ENCODE measurements at places on chromosomes 11 and 22.

DNA sequence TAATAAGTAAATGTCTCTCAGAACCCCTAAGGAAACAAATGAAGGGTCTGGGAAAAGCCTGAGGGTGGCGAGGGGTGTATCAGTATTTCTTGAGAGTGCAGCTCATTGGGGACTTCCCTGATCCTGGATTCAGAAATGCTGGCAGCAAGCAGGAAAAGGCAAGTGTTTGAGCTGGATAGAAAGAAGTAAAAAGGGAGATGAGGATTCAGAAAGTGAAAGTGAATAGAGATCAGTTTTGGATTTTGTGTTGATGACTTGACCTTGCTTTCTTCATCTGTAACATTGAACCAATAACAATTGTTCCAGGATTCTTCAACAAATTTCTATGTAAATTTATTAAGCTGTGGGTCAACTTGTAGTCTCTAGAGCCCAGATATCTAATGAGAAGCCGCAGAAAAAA, 66.9 kb upstream of the CTSC start:
- DNase-seq = no peak

- DNase-seq = no peak
Observed at GRCh38 chr11:103257360-103257759, 148.1 kb downstream of the DYNC2H1 start.

DNA sequence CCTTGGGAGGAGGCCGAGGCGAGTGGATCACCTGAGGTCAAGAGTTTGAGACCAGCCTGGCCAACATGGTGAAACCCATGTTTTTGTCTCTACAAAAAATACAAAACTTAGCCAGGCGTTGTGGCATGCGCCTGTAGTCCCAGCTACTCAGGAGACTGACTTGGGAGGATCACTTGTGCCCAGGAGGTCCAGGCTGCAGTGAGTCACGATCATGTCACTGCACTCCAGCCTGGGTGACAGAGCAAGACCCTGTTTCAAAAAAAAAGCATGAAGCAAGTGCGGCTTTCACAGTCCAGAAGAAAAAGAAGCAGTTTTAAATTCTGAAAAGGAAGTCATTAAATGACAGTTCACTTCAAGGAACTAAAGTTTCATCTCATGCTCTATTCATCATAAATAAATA, 7.1 kb upstream of the LTO1 start:
- DNase-seq = no peak

GRCh38 chr22:29032584-29032983, 29.0 kb downstream of the C22orf31 start:
- no peak for DNase-seq

DNA sequence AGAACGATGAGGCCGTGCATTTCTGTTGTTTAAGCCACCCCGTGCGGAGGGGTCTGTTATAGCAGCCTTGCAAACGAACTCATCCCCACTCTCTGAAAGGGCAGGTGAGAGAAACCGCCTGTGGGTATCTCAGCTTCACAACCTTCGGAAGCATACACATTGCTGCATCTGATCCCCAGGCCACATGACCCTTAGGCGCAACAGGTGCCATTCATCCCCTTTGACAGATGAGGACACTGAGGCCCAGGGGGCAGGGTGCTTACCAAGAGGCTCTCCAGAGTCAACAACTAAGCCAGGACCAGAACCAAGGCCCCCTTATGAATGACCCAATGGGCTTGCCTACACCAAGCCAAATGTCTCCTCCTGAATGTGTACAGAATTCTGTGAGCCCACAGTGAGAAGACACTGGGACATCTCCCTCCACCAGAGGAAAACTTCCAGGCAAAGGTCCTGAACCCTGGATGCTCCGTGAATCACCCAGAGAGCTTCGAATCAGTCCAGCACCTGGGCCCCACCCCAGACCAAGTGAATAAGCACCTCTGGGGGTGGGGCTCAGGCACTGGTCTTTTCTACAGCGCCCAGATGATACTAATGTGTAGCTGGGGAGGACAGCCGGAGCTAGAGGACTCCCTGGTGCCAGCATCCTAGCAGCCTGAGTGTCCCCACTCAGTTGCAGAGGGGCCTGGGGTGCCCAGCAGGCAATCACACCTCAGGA, 83.2 kb downstream of the BUD13 start:
- no peak for DNase-seq

DNA sequence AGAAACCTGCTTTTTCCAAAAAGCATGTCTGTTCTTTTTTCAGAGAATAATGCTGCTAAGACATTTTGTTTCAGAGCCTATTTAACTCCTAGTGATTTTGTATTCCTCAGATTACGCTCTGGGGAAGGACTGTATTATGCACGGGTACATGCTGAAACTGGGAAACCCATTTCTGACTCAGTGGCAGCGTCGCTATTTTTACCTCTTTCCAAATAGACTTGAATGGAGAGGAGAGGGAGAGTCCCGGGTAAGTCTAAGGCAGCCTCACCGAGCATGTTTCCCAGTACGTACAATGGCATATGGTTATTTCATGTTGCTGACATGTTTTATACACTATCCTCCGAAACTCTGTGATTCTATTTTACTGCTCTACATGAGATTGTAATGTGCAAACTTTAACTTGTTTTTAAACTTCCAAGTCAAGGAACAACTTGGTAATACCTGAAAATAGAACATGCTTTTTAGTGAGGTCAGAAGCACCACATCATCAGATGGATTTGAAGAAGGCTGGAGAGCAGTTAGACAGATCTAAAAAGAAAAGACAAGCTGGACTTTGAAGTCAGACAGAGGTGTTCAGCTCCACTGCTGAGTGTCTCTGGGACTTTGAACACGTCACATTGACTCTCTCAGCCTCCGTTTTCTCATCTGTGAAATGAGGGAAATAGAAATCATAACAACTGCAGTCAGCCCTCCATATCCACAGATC, 23.7 kb upstream of the MYO18B start:
- DNase-seq = no peak

DNA sequence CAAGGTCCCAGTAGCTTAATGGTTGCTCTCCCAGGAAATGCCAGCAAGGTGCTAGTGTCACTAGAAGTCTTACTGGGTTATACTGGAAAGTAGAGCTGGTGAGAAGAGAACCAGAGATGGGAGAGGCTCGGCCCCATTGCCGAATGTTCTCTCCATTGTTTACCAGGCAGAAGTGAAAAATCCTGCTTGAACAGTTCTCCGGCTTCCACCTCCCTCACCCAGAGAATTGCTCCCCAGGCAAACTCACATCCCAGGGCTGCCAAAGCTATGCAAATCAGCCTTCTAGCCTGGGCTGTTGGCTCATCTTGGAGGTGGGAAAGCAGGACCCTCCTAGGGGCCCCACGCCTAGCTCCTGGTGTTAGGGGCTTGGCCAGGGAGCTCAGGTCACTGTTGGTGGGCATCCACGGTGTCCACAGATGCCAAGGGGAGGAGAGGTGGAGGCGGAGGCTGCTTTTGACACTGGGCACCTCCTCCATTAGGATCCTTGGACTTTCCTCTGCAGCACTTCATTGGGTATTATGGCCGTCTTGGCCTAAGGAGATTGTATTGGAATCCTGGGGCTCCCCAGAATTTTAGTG, 20.1 kb downstream of the POU2F3 start:
- no peak for DNase-seq

DNA sequence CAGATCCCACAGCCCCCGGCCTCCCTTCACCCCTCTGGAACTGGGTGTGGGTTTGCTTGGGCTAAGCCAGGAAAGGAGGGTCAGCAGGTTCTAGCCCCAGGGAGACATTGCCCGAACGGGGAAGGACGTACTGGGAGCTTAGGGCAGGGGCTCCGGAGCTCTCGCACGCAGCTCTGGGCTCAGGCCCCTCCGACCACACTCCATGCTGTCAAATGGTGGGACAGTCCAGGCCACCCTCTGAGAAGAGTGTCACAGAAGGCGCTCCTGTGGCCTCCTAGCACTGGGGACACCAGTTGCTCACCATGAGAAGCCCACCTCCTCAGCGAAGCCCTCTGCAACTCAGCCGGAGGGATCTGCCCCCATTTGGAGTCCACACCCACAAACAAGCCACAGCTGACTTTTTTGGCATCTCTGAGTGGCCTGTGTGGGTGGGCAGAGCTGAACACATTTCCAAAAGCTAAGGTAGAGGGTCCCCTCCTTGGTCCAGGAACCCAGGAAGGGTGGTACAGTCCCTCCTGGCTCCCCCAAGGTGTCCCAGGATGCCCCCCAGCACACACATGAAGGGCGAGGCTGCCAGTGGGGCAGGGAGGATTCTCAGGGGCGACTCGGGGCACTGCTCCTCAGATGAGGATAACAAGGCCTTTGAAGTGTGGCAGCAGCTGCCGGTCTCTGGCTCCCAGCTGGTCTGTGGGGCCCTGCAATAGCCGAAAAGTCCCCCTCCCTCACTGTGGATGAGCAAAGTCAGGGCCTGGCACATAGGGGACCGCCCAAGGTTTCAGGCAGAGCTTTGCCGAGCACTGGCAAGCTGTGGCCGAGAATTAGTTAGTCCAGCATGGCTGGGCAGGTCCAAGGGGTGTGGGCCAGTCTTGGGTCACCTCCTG, 13.0 kb upstream of the TEF start:
- DNase-seq = no peak

- no peak for DNase-seq
Observed at GRCh38 chr11:31529701-31530100, 20.1 kb downstream of the ELP4 start.

- DNase-seq = no peak
Observed at GRCh38 chr11:128735935-128736605, 42.2 kb downstream of the FLI1 start.

DNA sequence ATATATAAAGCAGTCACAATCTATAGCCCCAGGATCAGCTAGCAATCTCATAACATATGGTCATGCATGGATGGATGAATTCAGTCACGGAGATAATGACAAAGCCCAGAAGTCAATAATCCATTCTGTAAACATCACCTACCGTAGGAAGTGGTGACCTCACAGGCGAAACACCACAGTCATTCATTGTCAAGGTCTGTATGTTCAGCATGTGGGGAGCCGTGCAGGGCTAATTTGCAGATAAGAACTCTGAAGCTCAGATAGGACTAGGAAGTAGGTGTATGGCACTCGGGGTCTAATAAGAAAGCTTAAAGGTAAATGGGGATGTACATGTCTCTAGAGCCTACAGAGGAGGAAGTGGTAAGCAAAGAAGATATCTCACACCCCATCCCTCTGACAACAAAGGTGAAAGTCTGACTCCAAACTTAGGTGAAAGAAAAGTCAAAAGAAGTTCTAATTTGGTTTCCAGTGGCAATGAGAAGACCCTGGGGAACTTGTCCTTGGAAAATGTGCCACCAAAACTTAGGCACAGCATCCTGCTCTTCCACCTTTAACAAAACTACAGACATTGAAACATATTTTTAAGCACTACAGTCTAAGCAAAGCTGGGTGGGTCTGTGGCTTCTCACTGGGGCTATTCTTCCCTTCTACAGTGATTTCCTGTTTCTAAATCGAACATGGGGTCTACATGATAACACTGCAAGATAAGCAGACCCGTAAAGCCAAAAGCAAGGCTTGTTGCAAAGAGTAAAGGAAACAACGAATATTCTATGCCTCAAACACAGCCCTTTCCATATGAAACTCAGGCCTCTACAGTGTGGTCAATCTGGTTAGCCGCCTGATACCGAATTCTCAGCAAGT, 5.2 kb downstream of the CRTAM start:
- DNase-seq = peak; percentile 36

DNA sequence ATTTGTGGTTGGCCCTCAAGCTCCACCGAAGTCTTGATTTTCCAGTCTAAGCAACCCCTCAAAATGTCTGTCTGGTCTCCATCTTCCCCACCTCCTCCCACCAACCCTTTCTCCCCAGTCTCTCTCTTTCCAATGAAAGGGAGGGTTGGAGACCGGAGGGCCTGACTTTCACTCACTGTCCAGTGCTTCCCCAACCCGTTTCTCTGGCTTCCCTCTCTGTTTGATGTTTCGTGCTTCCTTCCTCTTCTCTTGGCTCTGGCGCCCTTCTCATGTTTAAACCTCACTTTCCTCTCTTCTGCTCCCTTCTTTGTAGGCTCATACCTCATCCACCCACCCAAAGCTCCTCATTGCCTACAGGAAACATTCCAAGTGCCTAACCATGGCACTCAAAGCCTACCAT, 11.1 kb upstream of the VPS37C start:
- DNase-seq = no peak

- DNase-seq = no peak
Observed at GRCh38 chr22:46230262-46230901, 19.7 kb downstream of the CDPF1 start.

DNA sequence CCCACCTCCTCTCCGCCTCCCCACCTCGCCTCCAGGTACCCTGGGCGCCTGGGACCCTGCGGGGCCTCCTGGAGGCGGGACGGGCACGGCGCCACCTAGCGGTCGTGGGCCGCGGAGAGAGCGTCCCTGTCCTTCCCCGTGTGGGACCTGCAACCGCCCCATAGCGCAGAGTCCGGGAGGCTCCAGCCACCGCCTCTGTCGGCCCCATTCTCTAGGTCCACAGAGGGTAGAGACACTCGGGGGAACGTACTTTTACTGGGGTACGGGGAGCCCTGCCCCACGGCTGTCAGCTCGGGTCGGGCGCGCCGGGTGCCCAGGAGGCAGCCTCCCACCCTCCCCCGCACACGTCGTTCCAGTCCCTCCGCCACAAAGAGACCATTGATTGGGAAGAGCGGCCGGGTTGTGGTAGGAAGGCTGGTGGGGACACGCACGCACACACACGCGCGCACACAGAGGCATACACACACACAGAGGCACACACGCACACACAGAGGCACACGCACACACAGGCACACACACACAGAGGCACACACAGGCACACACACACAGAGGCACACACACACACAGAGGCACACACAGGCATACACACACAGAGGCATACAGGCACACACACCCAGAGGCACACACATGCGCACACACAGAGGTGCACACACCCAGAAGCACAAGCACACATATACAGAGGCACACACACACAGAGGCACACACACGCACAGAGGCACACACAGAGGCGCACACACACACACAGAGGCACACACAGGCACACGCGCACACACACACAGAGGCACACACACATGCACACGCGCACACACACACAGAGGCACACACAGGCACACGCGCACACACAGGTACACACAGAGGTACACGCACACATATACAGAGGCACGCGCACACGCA, 12.6 kb upstream of the NECTIN1 start:
- no peak for DNase-seq

GRCh38 chr22:35376728-35377472, 4.0 kb upstream of the HMOX1 start:
- DNase-seq = no peak

GRCh38 chr11:64358907-64359711, at the start of gene RPS6KA4:
TSS of gene RPS6KA4 (plus strand) at chr11:64359162. CDS start at chr11:64359236, 74 bp downstream.
- no peak for DNase-seq

GRCh38 chr11:72239849-72240460, 4.0 kb downstream of the PHOX2A start:
- no peak for DNase-seq

DNA sequence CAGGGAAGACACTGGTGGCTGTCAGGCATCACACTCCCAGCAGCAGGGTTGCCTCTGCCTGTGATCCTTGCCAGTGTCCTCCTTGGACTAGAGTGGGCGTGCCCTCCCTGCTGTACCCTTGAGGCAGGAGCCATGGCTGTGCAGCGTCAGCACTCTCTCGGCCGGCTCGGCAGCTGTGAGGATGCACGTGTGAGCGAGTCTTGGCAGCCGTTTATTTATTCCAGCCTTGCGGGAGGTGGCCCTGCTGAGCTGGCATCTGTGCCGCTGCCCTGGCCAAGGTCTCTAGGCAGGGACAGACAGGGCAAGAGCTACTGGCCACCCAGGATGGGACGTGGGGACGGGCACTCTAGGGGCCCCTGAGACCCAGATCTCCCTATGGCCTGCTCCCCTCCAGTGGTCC, 33.9 kb downstream of the TSPAN4 start:
- DNase-seq = no peak
